Fibroblast of the aortic adventitia (primary cell): ENCODE measurements at places on chromosomes 5 and 9. TPM values are rescaled to one million over a fixed set of nuclear protein-coding genes. Genes with fewer than 3 reads are reported as not detected.

ANKDD1B gene
- total RNA-seq = 0.45 and 3.8 TPM in 2 replicates

OTP gene
- total RNA-seq = not detected in 2 replicates

JAK2 gene
- total RNA-seq = 13.2 and 19.2 TPM in 2 replicates

SARDH gene
- 0.18 and 2.9 TPM in 2 replicates for total RNA-seq

PTGS1 gene
- 6.3 and 173 TPM in 2 replicates for total RNA-seq

CCNJL gene
- total RNA-seq = 0.27 and 0.82 TPM in 2 replicates

LHX6 gene
- not detected in 2 replicates for total RNA-seq

PCDHA8 gene
- total RNA-seq = 0.09 and 0.25 TPM in 2 replicates

DOLK gene
- total RNA-seq = 17.6 and 27.4 TPM in 2 replicates

STXBP1 gene
- 25.5 and 40.6 TPM in 2 replicates for total RNA-seq

HSDL2 gene
- 49.7 and 54.9 TPM in 2 replicates for total RNA-seq

LCN15 gene
- total RNA-seq = not detected in 2 replicates

SOWAHA gene
- total RNA-seq = not detected in 2 replicates

TSLP gene
- total RNA-seq = 1.4 and 20.8 TPM in 2 replicates

FRMD3 gene
- 2.0 and 4.8 TPM in 2 replicates for total RNA-seq

OTULINL gene
- total RNA-seq = 0.33 and 1.6 TPM in 2 replicates

ROR2 gene
- total RNA-seq = 13.0 and 26.5 TPM in 2 replicates

FOXI1 gene
- total RNA-seq = not detected in 2 replicates

GRIN3A gene
- 0.09 TPM in 1 of 2 replicates, not detected in the other for total RNA-seq

HAVCR2 gene
- total RNA-seq = 0.36 TPM in 1 of 2 replicates, not detected in the other

GADD45G gene
- 0.36 and 6.1 TPM in 2 replicates for total RNA-seq

TLN1 gene
- total RNA-seq = 287 and 513 TPM in 2 replicates

DNAJC18 gene
- 4.7 and 9.9 TPM in 2 replicates for total RNA-seq

CCNH gene
- 67.4 and 84.6 TPM in 2 replicates for total RNA-seq

ADRB2 gene
- 0.16 and 3.6 TPM in 2 replicates for total RNA-seq

ABO gene
- not detected in 2 replicates for total RNA-seq

PCDHGB3 gene
- 7.7 and 9.6 TPM in 2 replicates for total RNA-seq

HEMGN gene
- total RNA-seq = not detected in 2 replicates

F2R gene
- 75.1 and 184 TPM in 2 replicates for total RNA-seq

SAXO1 gene
- 0.08 and 0.18 TPM in 2 replicates for total RNA-seq

GLRA1 gene
- not detected in 2 replicates for total RNA-seq

IFNA21 gene
- not detected in 2 replicates for total RNA-seq

C5orf34 gene
- total RNA-seq = 2.2 and 10.4 TPM in 2 replicates

GFPT2 gene
- 54.4 and 69.8 TPM in 2 replicates for total RNA-seq
